ENCODE measurements at places on chromosomes 1 and 21.

DNA sequence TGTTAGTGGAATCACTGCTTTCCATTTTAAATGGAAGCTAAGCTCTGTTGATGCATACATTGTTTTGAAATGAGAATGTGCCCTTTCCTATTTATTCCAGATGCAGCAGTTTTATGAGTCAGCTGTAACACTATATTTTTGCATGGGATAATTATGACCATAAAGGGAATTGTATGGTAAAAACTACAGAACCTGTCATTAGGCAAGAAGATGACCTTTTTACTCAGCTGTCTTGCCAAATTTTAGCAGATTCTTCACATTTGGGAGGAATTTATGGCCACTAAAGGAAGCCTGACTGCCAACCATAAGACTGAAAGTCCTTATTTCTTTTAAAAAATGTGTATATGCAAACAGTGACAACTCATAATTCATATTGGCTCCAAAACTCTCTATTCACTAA, 356.3 kb upstream of the PRMT6 start:
- DNase-seq, result no peak

DNA sequence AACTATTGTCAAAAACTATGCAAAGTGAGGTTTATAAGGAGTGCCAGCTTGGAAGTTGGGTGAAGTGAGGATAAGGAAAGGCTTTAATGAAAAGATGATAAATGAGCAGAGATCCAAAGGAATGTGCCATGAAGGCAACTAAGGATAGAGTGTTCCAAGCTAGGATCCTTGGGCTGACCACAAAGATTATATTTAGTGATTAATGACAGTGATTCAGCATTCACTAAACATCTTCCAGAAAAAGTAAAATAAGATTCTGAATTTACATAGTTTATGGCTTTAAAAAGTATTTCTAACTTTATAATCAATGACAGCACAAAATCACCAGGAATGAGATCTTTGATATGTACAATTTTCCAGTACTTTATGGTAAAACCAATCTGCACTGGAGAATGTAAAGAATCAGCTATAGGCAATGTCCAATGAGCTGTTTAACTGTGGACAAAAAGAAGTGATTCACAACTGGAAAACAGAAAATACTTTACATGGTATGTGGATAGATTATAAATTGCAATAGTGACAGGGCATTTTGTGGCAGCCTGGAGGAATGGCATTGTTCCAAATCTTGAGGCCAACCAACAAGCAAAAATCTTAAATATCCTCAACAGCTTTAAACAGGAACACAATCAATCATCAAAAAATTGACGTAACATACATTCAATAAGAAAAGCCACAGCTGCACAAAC, 91.2 kb upstream of the KCTD3 start:
- DNase-seq, result no peak

GRCh38 chr1:218585511-218586184, 240.5 kb downstream of the TGFB2 start:
- no peak for DNase-seq

DNA sequence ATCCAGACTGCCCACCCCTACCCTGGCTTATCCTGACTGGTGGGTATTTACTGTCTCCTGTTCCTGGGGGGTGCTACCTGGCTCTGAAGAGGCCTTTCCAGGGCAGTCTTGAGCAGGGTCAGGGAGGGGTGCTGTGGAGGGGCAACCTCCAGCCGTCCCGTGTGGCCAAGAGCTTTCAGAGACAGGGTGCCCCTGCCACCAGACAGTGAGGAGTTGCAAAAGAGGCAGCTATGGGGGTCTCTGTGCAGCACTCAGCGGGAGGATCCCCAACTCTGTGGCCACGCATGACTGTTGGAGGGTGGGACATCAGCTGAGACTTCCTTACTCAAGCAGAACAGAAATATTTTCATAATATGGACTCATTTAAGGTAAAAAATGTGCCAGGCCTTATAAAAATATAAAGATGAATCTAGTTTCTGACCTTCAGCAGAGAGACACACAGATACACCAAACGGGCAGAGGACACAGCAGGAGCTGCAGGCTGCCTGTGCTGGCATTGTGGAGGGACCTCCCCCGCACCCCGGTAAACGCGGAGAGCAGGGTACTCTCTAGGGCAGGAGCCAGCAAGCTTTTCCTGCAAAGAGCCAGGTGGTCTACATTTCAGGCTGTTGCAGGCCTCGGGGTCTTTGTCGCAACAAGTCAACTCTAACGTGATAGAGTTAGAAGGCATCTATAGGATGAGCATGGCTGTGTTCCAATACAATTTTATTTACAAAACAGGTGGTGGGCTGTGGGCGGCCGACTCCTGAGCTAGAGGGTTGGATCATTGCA, 252.6 kb downstream of the RHOU start:
- no peak for DNase-seq

DNA sequence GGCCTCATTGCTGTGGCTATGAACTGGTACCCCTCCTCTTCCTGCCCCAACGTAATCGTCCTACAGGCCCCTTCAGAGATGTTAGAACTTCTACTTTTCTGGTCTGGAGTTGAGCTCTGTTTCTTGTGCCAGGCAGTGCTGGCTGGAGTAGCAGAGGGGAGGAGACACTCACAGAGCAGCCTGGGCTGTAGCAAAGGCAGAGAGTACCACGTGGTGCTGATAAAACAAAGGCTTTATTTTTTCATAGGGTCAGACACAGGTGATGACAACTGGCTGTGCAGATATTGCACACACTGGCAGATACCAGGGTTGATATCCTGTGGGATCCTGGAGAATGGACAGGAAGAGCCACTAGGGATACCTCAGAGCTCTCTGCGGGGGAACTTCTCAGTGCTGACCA, 23.2 kb downstream of the CRCT1 start:
- no peak for DNase-seq

- no peak for DNase-seq
Observed at GRCh38 chr1:176837708-176838107, 326.8 kb downstream of the ASTN1 start.

DNA sequence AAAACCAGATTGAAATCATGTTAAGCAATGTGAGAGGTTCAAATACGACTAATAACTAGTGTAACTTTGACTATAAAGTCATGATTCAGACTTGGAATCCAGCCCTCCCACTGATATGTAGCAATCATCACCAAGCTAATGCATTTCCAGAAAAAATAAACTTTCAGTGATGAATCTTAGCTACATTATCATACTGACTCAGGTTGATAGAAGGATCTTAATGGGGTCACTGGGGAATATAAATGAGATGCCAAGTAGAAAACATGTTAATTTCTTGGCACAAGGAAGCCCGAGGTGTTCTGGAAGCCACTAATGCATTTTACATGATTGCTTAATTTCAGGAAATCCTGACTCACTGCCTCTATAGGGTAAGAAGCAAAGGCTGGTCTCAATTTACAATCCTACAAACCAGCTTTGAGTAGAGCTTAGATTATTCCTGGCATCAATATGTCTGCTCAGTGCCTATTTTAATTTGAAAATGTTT, 67.7 kb downstream of the SELENOF start:
- DNase-seq, result no peak

DNA sequence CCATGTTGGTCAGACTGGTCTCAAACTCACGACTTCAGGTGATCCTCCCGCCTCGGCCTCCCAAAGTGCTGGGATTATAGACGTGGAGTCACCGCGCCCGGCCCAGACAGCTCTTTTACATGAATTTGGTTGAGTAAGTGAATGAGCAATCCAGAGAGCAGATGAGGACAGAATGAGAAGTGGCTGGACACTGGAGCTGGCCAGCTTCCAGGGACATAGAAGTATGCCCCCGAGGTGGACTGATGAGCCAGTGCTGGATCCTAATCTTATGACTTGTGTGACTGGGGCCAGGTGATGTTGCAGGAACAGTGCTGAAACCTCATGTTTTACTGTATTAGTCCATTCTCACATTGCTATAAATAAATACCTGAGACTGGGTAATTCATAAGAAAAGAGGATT, 35.9 kb upstream of the KANK4 start:
- DNase-seq, result no peak

DNA sequence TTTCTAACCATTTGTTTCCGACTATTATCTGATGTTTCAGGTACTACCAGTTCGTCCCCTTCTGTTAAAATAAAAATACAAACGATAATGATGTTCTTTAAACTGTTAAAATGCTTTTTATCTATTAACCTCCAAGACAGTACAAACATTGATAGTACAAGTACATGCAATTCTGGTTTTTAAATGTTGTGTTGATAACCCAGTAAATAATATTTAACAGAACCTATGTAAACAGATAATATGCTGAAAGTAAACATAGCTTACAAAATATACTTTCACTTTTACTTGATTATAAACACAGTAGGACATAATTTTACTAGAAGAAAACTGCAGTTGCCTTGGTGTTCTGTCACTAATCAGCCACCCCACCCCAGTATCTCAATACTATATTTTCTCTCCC, 76.9 kb downstream of the COQ8A start:
- DNase-seq, result no peak

DNA sequence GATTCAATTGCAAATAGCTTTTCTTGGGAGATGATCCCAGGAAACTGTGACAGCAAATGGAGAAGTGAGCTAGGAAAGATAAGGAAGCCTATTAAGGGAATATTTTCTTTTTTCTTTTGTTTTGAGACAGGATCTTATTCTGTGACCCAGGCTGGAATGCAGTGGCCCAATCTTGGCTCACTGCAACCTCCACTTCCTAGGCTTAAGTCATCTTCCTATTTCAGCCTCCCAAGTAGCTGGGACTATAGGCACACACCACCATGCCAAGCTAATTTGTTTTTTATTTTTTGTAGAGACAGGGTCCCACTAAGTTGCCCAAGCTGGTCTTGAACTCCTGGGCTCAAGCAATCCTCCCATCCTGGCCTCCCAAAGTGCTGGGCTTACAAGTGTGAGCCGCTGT, 433.7 kb downstream of the RPS6KC1 start:
- no peak for DNase-seq

DNA sequence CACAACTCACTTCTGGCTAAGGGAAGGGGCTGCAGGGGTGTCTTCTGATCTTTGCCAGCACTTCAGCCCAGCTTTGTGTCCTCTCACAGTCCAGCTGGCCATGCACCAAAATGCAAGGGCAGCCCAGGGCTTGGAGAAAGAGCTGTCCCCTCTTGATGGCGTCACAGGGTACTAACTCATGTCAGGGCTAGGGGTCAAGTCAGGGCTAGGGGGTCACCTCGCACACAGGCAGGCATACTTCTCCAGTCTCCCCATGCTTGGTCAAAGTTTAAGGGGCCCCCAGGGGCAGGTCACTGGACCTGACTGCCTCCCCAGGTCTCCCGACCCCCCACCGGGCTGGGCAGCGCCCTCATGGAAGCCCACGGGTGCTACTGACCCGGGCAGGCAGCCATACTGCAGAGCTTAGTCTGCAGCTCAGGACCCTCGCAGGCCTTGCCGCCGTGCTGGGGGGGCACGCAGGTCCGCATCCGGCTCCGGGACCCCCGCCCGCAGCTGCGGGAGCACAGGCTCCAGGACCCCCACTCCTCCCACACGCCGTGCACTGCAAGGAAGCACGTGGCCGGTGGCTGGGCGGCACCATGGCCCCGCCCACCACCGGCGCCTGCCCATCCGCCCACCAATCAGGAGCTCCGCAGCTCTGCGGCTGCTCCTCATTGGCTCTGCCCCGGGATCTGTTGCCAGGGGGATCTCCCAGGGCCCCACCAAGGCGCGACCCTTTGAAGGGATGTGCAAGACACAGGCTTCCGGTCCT, 21.5 kb downstream of the ADGRB2 start:
- DNase-seq, result no peak

DNA sequence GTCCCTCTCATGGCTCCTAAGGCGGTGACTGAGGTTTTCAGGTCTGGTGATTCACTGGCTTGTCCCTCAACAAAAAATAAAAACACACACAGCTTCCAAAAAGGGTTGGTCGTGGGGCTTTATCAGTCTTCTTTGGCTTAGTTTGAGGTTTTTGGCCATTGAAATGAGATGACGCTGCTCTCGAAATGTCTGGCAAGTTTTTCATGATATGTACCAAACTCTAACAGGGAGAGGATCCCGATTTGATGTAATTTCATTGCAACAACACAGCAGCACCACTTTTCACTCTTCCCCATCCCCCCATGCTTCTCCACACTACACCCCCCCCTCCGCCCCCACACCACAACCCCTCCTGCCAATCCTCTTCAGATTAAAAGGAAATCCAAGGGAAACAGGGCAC, 187.1 kb upstream of the NFIA start:
- DNase-seq, result no peak

- no peak for DNase-seq
Observed at GRCh38 chr1:40475268-40475667, 1.8 kb upstream of the ZFP69 start.

DNA sequence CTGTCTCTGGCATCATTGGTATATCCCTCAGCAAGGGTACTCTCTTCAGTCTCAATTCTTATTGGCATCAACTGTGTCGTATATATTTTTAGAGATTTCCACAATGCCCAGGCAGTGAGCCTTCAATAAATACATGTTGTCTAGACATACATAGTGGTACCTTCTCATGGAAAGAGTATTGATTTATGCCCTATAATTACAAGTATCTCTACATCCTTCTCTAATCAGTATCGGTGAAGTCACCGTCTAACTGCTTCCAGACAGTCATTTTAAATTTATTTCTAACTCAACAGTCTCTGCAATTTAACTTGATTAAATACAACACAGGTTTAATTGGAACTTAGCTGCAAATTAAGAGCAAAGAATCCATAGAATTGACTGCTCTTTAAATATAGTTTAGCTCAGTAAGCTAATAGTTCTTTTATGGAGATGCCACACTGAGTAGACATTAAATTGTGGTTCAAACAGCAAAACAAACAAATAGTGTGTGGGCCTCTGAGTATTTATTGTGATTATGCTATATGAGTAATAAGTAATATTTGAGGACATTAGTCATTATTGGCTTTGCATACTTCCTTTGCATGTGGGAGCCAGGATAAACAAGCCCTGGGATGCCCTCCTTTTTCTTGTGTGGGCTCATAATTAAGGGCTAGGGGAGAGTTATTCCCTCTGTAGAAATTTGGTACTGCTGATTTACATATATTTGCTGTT, 126.9 kb upstream of the DUSP10 start:
- DNase-seq, result no peak

- DNase-seq, result peak; percentile 34
Observed at GRCh38 chr1:39105841-39106765, 80.0 kb downstream of the NDUFS5 start.

DNA sequence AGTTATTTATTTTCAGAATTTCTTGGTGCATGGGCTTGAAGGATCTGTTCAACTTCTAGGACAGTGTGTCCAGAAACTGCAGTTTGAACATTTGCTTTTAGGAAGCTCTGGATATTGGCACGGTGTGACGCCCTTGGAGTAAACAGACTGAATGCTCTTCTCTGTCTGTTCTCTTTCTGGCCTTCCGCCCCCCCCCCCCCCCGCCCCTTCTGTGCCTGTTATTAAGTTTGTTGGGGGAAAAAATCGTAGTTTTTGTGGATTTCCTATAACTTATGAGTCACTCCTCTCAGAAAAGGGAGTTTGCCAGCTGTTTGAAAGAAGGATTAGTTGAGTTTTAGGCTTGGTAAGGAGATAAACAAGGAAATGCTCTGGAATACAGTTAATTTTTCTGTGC, 1.2 kb downstream of the KCTD3 start:
- DNase-seq, result no peak

- DNase-seq, result no peak
Observed at GRCh38 chr1:42279055-42279454, 56.0 kb downstream of the FOXJ3 start.

Data from stimulated activated CD8-positive, alpha-beta memory T cell treated with anti-CD3 and anti-CD28 coated beads, Interleukin-4, amount 100 ng/mL, for 4 hours (primary cell).